ENCODE measurements at places on chromosomes 6 and 20.
A peak's percentile ranks its signal among the peaks of the same experiment; 100 is the strongest.

GRCh38 chr6:120774275-120774674, 560.0 kb downstream of the TBC1D32 start:
- DNase-seq, result no peak

- DNase-seq, result no peak
Observed at GRCh38 chr20:24756292-24757025, 192.6 kb upstream of the CST7 start.

DNA sequence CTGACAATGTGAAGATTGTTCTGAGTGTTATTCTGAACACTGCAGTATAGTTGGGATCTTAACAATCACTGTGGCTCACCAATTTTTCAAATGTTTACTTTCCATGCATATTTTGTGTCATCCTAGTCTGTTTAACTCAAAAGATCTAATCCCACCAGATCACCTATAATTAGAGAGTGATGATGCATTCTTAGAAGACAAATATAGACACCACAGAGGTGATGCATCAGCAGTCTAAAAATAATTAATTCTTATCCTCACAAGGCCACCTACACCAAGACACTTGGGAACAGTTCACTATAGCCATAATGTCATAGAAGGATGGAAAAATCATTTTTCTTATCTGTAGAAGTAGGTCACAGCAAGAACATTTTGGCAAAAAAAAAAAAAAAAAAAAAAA, 154.8 kb downstream of the UBE3D start:
- no peak for DNase-seq

DNA sequence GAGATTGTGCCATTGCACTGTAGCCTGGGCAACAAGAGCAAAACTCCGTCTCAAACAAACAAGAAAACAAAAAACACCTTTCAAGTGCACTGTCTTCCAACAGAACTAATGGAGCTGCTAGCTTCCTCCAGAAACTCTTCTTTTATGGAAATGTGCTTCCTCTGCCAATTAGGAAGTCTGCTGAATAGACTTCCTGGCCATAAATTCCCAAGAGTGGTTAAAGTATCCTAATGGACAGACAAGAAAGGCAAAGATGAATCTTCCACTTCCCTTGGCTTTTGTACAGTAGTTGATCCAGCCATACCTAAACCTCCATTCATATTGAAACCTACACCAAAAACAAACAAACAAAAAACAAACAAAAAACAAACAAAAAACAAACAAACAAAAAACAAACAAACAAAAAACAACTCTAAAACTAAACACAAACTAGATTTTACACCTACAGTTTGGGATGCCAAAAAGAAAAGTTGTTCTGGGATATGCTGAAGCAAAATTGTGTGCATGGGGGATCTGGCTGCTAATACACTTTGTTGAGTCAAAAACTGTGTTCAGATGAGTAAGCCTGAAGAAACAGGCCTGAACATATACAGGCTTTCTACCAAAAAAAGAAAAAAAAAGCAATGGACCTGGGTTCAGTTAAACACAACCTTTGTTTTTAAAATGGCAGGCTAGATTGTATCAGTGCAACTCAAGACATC, 59.8 kb upstream of the CARMIL1 start:
- no peak for DNase-seq

DNA sequence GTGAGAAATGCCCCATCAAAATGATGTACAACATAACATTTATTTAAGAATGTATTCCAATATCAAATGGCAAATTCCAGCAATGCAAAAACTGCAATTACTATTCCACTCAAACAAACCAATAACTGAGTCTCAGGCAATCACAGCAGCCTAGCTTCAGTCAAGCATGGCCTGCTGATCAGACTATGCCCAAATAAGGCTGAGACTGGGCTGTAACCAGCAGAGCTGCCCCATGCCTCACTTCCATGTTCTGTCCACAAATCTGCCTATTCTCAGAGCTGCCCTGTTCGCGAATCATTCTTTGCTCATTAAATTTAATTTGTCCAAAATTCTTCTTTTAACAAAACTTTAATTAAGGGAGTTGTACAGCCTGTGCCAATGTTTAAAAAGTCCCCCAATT, 155.4 kb downstream of the FNDC1 start:
- no peak for DNase-seq

DNA sequence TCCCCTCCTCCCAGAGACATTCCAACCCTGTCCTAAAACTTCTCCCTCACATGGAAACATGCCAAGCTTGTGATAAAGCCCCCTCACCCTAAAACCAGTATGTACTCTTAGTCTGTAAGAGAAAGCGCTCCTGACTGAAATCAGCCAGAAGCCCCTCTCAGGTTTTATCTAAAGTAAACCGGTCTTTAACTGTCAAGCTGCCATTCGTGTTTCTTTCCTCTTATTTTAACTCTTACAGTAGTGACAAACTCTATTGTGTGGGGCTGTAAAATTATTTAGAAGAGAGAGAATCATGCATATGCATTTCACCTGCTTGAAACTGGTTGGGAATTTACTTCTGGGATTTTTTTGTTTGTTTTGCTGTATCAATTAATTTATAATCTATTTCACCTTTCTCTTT, 62.7 kb downstream of the FARS2 start:
- no peak for DNase-seq

- DNase-seq, result no peak
Observed at GRCh38 chr6:170344631-170345576, 38.3 kb downstream of the FAM120B start.

DNA sequence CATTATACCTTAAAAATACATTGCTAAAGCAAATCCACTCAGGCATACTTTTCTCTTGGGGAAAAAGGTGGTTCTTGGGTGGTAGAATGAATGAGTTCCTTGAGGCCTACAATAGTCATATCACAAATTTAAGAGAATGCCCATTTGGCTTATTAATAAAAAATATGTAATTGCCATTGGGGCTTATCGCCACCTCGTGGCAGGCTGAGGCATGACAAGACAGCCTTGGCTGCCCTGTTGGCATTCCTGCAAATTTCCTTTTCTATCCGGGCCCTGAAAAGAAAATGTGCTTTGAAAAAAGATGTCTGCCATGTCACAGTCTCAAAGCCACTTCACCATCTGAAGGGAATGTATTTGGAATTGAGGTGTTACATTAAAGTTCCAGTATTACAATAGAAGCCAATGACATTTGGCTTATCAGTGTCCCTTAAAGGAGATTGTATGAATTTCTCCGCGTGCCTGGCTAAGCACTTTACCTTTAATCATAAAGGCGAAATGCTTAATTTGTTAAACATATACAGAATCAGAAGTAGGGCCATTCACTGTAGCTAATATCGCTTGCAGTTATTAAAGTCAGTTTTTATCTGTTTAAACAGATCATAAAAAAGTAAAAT, 188.3 kb upstream of the ZFP64 start:
- DNase-seq, result peak; percentile 16

DNA sequence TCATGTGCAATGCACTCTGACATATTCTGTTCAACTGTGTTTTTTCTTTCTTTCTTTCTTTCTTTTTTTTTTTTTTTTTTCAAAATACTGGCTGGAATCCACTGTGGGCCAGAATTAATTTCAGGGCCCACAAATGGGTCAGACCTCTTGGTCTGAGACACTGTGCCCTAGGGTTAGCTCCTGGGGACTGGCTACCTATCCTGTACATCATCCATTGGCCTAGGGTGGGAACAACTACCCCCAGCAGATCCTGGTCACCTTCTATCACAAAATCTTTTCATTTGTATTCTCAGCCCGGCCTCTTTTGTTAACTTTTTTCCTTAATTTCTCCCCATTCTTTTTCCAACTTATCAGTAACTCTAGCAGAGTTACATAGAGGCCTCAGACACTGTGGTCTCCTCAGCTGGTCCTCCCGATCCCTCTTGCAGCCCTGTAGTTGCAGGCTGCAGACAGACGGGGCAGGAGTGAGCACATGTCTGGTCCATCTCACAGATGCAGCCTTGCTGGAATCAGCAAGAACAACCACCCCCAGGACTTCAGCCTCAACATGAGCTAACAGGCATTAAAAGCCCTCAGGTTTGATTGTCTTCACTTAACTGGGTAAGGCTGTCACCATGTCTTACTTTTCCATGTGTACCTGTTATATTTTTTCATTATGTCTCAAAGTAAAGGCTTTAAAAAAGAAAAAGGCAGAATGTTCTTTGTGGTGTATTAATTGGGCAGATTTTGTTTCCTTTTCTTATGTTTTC, 41.3 kb downstream of the TXLNB start:
- peak; percentile 38 for DNase-seq

DNA sequence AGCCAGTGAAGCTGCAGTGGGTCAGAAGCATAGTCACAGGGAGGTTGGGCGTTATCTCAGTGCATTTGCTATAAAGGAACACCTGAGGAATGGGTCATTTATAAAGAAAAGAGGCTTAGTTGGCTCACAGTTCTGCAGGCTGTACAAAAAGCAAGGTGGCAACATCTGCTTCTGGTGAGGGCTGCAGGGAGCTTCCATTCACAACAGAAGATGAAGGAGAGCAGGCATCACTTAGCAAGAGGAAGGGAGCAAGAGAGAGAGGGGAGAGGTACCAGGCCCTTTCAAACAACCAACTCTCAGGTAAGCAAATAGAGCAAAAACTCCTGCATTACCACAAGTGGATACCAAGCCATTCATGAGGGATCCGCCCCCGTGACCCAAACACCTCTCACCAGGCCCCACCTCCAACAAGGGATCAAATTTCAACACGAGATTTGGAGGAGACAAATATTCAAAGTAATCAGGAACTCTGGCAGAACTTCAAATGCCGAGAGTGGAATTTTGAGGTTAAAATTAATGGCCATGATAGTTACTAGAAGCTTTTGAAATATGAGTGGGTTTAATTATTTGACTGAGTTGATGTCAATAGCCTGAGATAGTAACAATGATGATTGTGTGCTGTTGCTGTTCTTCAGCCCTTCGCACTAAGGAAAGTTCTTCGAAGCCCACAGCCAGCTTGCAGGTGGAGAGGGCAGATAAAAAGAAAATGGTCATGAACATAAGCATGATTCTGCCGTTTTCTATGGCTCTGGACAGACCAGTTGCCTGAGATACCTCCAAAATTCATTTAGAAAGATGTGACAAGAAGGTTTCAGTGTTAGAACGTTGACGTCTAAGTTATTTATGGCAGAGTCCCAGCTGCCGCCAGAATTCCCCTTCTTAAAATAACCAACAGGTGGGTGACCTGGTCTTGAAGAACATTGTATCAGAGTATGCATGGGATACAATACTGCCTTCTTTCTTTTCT, 55.3 kb upstream of the ADTRP start:
- DNase-seq, result no peak

GRCh38 chr20:61692479-61692878, 373.2 kb downstream of the TAF4 start:
- no peak for DNase-seq

DNA sequence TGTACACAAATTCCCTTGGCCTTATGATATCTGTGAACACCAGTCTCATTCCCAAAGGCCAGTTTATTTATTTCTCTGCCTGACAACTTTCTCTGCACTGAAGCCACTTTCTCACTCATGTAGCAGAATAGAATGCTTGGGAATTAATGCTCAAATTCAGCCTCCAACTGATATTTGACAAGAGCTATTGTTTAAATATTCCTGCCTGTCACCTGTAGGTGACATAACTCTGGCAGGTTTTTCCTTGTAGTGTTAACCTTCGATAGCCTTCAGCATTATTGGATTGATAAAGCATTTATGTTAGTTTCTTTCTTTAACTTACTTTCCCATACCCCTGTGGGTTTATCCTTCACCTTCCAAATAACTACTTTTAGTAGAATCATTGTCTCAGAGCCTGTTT, 1183.2 kb upstream of the ADGRB3 start:
- DNase-seq, result no peak

DNA sequence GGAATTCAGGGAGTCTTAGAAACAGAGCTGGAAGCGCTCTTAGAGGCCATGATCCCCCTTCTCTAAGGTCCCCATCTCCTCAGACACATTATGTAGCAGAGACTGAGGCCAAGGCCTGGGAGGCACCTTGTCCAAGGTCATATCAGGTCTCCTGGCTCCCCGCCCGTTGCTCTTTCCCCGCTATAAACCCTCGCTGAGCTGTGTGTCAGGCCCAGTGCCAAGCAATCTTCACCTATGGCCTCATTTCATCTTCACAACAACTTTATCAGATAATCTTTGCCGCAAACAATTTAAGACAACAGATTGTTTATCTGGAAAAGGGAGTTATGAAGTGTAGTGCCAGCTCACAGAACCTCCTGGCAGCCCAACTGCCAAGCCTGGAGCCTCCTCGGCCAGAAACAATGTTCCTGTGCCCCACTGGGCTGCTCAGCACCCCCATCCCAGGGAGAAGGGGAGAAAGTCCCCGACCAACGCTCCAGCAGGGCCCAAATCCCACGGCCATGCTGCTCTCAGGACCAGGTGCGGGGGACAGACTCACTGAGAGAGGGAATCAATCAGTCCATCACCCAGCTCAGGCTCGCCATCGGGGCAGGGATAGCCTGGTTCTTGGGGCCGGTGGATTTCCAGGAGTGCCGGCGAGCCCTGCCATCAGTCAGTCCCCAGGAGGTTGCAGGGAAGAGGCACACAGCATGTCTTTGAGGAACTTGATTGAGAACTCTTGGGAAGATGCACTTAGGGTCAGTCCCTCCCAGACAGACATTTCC, 16.9 kb upstream of the FANCE start:
- DNase-seq, result no peak

- no peak for DNase-seq
Observed at GRCh38 chr20:53556267-53556897, 37.3 kb downstream of the ZNF217 start.

DNA sequence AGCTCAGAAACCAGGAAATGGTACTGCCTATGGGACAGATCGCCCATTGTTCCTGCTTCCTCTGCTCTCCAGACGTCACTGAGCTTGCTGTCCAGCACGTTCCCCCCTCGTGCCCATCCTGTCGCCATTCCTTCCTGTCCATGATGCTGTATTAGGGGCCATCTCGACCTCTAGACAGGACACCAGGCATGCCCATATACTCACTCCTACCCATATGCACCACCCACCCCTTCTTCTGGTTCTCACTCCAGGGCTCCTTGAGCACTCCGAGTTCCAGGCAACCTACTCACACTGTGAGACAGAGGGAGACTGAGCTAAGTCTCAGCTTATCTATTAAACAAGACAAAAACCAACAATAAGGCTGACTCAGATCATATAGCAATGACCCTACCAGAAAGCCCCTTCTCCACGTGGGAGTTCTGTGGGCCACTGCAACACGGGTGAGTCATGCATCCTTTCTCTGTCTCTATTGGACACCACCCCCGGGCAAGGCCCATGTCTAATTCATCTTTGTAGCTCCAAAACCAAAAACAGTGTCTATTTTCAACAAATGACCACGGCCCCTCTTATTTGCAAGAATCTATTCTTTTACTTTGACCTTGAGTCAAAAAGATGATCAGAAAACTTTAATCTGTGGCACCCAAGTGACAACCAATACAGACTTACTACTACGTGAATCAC, 65.7 kb downstream of the PSMG4 start:
- no peak for DNase-seq

Measured in T-helper 9 cell (primary cell).